ENCODE measurements at places on chromosomes 3 and 15. TPM values are rescaled to one million over a fixed set of nuclear protein-coding genes. Genes with fewer than 3 reads are reported as not detected.
A peak's percentile ranks its signal among the peaks of the same experiment; 100 is the strongest.

DNA sequence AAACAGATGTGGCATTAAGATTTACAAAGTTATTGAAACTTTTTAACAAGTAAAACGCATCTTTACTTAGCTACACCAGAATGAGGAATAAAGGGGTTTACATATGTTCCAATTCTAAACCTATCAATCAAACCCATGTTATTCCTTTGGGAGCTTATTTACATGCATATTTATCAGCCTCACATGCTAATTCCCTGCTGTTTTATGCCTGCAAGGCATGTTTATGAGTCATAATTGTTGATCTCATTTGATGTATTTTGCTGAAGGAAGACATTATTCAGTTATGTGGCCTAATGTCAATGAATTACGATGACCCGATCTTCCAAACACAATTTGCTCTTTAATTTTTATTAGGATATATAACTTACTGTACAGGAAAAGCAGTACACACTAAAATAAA is 272.9 kb downstream of the TBC1D5 start:
- peak; percentile 56 for DNase-seq

GRCh38 chr15:55907797-55908196 is 85.6 kb downstream of the NEDD4 start:
- peak; percentile 99 for DNase-seq

DNA sequence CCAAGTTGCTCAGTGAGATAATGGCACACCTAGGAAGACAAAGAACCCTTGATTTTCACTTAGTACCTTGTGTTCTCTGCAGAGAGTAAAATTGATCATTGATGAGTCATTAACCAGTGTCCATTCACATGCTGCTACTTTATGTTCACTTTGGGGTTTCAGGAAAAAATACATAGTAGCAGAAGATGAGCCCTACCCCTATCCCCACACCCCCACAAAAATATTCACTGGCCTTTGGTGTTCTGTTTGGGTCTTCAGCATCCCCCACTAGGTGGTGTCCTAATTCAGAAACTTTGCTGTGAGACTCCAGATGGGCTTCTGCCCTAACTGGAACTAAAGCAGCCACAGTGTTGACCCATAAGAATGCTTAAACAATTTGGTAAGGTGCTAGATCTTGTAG is 178.8 kb downstream of the KLHL25 start:
- DNase-seq: no peak

DNA sequence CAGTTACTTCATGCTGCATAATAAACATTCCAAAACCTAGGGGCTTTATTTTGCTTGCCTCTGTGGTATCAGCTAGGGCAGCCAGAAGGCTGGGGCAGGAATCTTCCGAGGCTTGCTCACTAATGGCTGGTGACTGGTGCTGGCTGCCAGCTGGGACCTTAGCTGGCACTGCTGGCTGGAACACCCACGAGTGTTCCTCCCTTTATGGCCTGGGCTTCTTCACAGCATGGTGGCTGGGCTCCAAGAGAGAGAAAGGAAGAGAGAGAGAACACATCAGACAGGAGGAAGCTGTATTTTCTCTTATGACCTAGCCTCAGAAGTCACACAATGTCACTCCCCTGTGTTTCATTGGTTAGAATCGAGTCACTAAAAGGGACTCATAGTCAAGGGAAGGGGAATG is 23.9 kb upstream of the CDCP1 start:
- DNase-seq: no peak

DNA sequence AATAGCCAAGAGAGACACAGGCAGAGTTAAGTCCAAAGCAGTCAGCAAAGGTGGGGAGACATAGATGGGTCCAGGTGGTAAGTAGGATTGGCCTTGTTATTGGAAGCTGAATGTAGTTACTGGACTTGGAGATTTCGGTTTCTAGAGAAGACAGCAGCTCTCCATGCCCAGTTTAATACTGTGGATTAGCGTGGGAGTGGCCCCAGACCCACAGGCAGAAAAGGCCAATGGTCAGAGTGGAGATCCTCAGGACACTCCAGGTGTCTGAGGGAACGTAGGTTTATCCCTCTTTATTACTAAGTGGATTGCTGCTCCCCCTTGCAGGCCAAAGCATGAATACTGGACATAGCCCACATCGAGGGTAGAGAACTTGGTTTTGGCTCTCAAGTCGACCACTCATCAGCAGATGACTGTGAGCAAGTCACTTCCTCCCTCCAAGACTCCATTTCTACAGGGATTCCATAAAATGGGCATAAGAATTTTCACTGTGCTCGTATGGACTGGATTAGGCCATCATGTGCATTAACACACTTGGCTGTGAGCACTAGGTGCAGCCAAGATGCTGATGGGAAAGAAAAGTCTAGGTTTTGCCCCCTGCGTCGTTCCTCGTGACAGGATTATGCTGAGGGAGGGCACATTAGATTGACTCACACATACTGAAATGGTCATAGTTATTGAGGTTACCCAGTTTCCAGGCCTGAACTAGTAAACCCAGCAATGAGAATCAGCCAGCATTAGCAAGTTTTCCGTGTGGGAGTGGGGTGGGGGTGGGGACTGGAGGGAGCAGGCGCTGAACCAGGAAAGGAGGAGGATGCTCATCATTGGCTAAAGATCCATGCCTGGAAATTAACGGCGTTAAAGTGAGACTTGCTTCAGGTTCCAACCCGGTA is 225.2 kb upstream of the TPRG1 start:
- DNase-seq: no peak

GRCh38 chr3:194272221-194272620 is 78.9 kb downstream of the CPN2 start:
- no peak for DNase-seq

DNA sequence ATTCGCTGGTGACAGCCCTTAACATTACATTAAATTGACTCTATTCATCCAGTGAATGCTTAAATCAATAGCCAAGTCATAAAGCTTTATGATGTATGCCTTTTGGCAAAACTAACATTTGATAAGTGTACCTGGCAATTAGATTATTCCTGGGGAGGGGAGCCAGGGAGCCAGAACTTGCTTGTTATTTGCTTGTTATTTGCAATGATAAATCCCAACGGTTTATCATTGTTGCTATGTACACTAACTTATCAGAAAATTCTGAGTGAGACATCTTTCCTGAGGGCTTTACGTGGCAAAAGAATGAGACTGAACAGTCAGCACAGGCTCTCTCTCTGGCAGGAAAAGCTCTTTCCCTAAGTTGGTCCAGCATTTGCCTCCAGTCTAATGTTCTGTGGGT is 35.8 kb upstream of the FBN1 start:
- peak; percentile 53 for DNase-seq

DNA sequence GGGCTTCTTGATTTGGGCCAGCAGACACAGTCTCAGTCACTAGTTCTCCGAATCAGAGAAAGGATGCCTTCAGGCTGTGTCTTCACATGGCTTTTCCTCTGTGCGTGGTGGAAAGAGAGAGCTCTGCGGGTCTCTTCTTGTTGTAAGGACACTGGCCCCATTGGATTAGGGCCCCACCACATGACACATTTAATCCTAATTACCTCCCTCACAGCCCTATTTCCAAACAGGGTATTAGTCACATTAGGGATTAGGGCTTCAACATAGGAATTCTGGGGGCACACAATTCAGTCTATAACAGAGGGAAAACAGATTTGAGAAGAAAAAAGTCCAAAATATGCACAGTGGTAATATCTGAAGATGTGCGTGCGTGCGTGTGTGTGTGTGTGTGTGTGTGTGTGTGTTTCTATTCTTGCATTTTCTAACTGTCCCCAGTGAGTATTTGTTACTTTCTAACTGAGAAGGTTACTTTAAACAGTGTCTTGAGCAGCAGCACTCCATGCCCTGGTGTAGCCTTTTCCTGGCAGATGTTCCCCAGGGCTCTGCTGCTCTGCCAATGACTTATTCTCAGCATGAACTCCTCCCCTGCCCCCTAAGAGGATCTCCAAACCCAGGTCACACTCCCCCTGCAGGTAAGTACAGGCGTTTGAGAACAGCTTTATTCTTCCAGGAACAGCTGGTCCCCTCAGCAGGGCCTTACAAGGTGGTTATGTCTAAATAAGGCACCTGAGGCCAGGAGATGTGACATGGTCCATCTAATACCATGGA is 72.9 kb downstream of the RPL39L start:
- peak; percentile 38 for DNase-seq

GRCh38 chr3:12545473-12545791 is at the start of gene MKRN2OS:
Gene MKRN2OS (minus strand): TSS chr3:12545499. CDS start chr3:12545464, 35 bp downstream.
- peak; percentile 83 for DNase-seq

- no peak for DNase-seq
Observed at GRCh38 chr15:76991741-76992645, 2.9 kb upstream of the PSTPIP1 start.

DNA sequence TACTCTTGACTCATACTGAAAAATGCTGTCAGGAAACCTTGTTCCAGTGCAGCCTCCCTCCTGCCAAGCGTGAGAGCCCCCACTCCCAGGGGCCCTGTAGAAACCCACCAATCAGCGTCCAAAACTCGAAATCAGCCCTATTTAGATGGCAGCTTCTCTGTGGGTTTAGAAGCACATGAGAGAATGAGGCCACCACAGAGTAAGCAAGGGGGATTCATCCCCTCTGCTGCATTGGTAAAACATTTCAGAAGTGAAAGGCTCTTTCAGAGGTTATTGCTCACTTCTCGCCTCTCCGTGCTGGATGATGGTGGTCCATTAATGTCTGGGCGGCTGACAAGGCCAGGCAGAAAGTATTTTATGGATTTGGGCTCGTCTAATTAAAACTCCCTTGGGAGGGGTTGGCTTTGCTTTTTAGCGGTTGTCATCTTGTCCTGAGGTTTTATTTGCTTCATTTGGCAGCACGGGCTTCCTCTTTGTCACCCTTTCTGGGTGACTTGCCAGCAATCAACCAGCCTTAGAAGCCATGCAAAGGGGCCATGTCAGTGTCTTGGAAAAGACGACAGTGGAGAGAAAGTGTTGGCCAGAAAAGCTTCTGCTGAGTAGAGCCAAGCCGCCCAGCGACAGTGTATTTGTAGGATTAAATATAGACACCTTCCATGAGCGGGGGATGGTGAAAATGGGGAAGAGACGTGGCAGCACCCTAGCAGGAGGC is 145.5 kb downstream of the ATP10A start:
- no peak for DNase-seq

GRCh38 chr3:72657666-72658065 is 190.6 kb downstream of the SHQ1 start:
- DNase-seq: peak; percentile 53

DNA sequence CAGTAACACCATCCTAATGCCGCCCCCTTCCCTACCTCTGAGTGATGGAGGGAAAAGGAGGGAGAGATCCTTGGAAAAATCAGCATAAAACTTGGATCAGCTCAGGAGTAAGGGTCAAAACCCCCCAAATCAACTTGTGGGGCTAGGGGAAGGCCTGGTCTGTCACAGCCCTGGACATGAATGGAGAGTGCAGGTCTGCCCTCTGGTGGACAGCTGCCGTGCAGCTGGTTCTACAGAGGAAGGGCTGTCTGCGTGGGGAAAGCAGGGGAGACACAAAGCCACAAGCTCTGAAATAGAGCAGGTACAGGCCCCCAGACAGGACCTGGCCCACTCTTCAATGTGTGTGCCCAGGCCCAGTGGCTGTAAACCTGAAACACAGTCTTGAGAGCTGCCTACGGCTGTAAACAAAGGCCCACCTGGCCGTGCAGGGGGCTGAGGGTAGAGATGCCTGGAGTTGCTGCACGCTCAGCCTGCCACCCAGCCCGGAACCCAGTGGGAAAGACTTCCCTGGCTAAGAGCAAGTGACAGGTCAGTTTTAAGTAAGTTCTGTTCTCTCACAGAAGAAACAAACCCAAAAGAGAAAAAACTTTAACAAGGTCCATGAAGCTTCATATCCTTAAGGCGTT is 16.4 kb downstream of the CLK3 start:
- no peak for DNase-seq

DNA sequence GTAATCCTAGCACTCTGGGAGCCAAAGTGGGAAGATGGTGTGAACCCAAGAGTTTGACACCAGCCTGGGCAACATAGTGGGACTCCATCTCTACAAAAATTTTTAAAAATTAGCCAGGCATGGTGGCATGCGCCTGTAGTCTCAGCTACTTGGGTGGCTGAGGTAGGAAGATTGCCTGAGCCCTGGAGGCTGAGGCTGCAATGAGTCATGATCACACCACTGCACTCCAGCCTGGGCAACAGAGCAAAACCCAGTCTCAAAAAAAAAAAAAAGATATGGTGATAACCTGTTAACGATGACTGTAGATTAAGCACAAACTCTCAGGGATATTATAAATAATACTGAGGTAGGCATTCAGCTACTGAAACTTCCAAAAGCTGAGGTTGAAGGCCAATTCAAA is 107.5 kb downstream of the SLC49A4 start:
- DNase-seq: no peak

DNA sequence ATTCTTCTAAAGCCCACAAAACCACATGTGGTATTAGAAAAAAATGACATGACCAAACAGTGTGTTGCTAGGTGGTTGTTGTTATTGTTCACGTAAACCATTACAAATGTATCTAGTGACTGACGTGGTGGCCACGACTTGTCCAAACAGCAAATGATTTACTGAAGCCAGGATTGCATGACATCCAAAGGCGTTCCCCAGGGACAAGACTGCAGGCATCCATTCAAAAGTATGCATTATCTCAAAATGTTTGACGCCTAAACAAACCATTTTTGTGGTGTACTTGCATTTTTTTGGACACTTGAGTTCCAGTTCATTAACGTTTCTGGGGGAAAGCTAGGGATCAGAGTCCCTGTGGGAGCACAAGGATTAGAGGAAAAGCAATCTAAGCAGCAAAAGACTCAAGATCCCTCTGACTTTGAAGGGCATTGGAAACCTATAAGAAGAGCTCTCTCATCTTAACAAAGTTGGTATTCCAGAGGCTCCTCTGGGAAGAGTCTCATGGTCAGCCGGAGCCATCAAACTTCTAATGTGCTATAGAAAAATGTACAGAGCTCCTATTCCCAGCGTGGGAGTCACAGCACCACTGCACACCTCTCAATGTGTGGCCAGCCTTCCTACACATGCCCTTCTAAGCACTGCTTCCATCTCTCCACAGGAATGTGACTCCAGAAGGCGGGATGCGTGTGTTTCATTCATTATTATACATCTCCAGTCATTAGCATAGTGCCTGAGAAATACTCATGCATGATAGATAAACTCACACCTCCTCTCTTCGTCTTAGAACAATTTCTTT is 62.9 kb downstream of the FBN1 start:
- DNase-seq: no peak

- no peak for DNase-seq
Observed at GRCh38 chr15:67098768-67099282, 33.4 kb downstream of the SMAD3 start.

DNA sequence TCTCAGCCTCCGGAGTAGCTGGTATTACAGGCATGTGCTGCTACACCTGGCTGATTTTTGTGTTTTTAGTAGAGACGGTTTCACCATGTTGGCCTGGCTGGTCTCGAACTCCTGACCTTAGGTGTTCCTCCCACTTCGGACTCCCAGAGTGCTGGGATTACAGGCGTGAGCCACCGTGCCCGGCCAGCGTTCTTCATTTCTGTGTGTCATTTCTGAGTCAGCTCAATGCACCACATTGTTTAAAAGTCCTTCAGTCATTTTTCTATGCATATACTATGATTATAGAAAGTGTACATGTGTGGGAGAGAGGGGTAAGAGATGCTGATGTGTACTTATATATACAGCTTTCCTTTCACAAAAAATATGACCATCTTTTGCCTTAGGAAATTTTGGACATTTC is 2.1 kb downstream of the QTRT2 start:
- no peak for DNase-seq

Gene PLSCR2
- polyA plus RNA-seq: not detected

Gene TLR9
- polyA plus RNA-seq: not detected

Gene FBLN2
- polyA plus RNA-seq: 4.1 TPM

Gene SHC4
- 0.11 TPM for polyA plus RNA-seq

Gene HRH1
- 3.3 TPM for polyA plus RNA-seq

Gene SLC12A1
- polyA plus RNA-seq: not detected

Gene GABRB3
- 0.43 TPM for polyA plus RNA-seq

Gene WDR93
- polyA plus RNA-seq: not detected
